ENCODE measurements at places on chromosomes 13 and 19.

GRCh38 chr19:36972571-36972970, 56.4 kb downstream of the ZNF568 start:
- DNase-seq, result no peak

DNA sequence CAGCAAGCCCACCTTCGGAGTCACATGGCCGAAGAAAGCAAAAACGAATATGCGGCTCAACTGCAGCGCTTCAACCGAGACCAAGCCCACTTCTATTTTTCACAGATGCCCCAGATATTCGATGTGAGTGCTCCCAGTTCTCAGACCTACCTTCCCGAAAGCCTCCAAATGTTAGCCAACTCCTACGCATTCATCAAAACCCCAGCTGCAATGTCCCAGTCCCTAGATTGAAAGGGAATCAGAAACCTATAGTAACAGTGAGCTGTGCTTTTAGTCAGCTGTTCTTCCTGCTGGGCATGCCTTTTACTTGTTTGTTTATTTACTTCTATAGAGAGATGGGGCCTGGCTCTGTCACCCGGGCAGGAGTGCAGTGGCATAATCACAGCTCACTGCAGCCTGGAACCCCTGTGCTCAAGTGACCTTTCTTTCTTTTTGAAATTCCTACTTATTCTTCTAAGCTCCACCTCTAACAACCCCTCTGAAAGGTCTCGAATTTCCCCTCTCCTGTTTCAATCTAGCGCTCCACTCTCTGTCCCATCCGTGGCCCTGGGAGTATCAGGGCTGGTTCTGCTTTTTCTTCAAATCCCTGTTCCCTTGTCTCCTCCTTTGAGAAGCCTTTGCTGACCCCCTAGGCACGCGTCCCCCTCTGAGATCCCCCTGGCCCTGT, 4.4 kb downstream of the TRIP10 start:
- DNase-seq, result no peak

- DNase-seq, result no peak
These were observed 368.2 kb upstream of the TSHZ3 start for GRCh38 chr19:31717269-31717923.

GRCh38 chr13:39273953-39274738, 235.9 kb downstream of the NHLRC3 start:
- DNase-seq, result no peak

DNA sequence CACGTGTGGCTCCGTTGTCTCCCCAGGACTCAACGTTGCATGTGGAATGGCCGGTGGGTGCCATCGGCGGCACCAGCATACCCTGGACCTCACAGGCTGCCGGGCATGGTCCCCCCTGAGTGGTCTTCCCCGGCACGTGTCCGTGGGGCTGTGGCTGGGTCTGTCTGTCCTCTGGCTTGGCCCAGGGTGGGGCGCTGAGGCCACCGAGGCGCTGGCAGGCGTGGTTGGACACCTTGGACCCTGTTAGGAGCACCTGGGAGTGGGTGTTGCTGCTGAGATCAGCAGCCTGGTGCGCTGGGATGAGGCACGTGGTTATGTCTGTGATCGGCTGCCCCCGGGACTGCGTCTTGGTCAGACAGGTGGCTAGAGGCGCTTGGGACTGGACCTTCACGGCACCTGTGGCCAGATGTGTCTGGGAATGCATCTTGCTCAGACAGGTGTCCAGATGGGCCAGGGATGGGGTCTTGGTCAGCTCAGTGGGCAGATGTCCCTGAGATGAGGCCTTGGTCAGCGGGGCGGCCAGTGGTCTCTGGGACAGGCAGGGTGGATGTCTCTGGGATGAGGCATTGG, 9.2 kb downstream of the IQCN start:
- DNase-seq, result no peak

GRCh38 chr19:3338541-3339181, 27.7 kb upstream of the NFIC start:
- DNase-seq, result no peak

DNA sequence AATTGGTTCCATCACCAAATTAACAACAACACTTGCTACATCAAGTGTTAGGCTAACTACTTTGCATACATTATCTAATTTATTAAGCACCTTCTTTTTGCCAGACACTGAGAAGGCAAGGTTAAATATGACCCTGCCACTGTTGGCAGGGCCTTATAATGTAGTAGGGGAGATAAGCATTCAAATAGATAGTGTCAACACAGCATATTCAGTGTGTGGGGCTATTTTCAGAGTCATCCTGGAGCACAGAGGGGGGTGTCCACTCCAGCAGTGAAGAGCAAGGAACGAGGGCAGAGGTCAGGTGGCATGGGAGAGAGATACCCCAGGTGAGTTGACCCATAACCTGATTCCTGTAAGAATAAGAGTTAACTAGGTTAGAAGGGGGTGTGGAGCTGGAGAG, 121.6 kb downstream of the COG6 start:
- no peak for DNase-seq

DNA sequence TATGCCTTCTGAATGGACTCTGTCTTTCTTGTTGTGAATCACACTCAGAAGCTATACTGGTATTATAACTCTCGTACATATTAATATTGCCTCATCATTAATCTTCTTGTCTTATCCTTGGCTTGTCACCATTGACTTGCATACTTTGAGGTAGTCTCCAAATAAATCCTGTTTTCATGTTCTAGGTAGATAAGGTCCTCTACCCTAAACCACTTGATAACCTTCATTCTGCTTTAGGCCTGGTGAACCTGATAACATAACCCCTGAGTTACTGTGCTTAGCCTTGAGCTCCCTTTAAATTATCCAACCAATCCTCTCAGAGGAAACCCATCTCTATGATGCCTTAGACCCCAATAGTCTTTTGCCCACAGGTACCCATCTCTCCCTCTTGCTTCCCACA, 1162.3 kb downstream of the SLITRK1 start:
- no peak for DNase-seq

DNA sequence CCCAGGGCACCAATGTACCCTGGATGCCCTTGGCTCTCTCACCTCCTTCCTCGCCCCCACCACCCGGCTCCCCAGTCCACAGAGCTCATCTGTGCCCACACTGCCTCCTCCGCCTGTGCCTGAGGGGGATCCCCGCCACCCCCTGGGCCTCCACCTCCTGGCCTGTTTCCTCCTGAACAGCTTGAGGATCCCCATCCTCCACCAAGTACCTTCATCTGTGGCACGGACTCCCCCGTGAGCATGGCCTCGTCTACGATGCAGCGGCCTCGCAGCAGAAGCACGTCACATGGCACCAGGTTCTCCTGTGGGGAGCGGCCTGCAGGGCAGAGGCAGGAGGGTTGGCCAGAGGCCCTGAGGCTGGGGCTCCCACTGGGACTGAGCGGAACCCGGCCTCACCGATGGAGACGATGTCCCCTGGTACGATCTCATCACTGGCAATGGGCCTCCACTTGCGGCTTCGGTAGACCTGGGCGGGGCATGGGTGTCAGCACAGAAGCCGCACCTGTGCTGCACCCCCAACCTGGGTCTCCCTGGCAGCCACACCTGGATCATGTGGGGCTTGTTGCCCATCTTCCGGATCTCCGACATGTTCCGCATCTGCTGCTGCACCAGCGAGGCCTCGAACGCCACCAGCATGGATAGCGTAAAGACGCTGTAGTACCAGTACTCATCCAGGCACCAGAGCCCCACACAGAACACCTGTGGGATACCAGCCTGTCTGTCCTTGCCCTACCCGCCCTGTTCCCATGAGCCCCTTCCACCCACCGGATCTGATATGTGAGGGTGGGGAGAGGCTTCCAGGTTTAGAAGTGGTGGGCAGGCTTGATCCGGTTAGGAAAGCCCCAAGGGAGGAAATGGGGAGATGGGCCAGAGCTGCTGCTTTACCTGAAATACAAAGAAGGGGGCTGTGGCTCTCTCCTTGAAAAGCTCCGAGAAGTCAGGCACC, 6.8 kb downstream of the ATP13A1 start:
- DNase-seq, result no peak

- no peak for DNase-seq
These were observed 67.3 kb upstream of the SACS start for GRCh38 chr13:23500849-23501248.

- DNase-seq, result no peak
These were observed 50.6 kb downstream of the MYO16 start for GRCh38 chr13:108680011-108680410.

DNA sequence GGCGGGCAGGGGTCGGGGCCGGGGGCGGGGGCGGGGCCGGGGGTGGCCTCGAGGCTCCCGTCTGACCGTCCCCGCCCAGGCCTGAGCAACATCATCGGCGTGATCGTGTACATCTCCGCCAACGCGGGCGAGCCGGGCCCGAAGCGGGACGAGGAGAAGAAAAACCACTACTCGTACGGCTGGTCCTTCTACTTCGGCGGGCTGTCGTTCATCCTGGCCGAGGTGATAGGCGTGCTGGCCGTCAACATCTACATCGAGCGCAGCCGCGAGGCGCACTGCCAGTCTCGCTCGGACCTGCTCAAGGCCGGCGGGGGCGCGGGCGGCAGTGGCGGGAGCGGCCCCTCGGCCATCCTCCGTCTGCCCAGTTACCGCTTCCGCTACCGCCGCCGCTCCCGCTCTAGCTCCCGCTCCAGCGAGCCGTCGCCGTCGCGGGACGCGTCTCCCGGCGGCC, 9.4 kb upstream of the CACNG6 start:
- DNase-seq, result no peak

DNA sequence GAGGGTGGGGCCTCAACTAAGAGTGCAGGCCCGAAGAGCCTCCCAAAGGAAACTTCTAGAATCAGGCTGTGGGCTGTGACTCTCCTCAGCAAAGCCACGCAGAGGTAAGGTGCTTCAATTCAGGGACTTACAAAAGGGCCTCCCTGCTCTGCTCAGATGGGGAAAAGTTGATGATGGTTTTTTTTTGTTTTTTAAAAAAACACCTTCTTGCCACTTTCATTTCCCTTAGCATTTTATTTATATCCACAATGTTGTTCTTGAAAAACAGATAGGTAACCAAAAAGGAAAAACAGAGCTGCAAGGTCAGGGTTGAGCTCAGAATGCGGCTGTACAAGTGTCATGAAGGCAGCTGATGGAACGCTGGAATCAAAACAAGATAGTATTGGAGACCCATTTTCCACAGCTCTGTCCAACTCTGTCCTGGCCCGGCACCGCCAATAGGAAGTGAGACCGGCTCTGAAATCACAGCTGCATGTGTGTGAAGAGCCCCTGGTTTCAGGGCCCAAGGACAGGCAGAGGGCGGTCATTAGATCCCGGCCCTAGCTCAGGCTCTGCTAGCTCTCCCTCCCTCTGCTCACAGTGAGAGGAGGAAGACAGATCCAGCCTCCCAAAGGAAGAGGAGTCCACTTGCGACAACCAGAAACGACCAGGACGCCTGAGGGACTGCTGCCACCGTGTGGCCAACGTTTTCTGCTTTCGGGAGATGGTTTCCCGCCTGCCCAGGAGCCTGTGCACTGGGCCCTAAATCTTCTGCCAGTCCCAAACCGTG, 58.3 kb downstream of the KLF2 start:
- DNase-seq, result no peak

- DNase-seq, result no peak
These were observed 14.6 kb downstream of the JOSD2 start for GRCh38 chr19:50496189-50497021.

- no peak for DNase-seq
These were observed 156.5 kb downstream of the LMO7 start for GRCh38 chr13:75792526-75793187.

- no peak for DNase-seq
These were observed 1.6 kb downstream of the SBK2 start for GRCh38 chr19:55535173-55535964.

DNA sequence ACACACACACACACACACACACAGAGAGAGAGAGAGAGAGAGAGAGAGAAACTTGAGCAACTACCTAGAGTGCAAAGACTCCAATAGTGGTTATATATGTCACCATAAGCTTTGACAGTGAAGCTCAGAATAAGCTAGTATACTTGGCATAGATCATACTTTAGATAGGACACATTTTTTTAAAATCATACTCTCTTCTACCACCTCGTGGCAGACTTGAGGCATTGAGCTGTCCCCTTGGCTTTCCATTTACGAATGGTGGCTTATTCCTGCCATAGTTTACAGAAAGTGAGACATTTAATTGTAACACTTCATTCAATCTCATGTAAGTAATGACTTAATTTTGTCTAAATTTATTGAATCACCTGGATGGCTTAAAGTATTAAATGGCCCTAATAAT, 108.2 kb downstream of the EDNRB start:
- no peak for DNase-seq

DNA sequence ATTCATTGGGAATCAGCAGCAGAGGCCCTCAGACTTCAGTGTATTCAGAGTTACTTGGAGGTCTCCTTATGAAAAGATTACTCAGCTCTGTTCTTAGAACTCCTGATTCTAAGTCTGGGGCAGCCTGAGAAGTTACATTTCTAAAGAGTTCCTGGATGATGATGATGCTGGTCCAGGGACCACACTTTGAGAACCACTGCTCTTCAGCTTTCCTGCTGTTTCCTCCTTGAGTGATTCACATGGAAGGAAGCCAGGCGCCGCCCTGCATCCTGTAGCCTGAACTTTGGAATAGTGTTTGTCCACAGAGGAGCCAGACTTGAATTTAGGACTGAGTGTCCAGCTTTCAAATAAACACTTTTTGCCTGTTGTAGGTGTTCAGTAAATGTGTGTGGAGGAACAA, 2.9 kb downstream of the CEBPG start:
- DNase-seq, result no peak

DNA sequence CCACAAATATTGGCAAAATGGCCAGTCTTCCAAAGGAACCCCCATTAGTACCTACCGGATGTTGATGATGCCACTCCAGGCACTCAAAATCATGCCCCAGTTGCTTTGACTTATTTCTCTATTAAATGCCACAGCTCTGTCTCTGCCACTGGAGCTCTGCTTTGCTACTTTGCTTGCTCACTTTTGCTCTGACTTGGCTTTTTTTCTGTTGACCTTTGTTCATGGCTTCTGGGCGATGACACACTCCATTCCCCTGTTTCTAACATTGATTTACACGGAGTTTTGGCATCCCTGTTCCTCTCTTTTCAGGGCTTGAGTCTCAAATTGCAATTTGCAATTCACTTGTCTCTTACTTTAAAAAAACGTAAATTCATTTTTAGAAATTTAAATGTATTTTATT, 217.1 kb upstream of the SPRY2 start:
- DNase-seq, result no peak

- DNase-seq, result no peak
These were observed 4.8 kb downstream of the PPP6R1 start for GRCh38 chr19:55253842-55254624.

DNA sequence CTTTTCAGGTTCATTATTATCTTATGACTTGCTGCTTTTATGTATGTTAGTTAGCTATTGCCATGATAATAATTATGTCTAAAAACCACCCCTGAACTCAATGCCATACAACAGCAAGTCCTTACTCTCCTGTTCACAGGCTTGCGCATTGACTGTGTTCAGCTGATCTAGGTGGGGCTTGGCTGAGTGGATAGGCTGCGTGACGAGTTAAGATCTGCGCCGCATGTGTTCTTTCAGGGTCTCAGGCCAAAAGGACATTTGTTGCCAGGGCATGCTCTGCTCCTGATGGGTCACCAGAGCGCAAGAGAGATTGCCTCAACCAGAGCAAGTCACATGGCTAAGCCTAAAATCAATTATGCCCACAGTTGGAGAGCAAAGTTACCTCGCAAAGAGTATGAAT, 859 bp downstream of the ZNF568 start:
- no peak for DNase-seq

- DNase-seq, result no peak
These were observed 3.4 kb downstream of the DNMT1 start for GRCh38 chr19:10191347-10191746.
